T-helper 2 cell treated with Interferon-gamma antibody and Interleukin-4, amounts not matched to agents 5 μg/mL and 100 μg/mL, for 36 hours (primary cell): ENCODE measurements at places on chromosomes 1 and 21.

DNA sequence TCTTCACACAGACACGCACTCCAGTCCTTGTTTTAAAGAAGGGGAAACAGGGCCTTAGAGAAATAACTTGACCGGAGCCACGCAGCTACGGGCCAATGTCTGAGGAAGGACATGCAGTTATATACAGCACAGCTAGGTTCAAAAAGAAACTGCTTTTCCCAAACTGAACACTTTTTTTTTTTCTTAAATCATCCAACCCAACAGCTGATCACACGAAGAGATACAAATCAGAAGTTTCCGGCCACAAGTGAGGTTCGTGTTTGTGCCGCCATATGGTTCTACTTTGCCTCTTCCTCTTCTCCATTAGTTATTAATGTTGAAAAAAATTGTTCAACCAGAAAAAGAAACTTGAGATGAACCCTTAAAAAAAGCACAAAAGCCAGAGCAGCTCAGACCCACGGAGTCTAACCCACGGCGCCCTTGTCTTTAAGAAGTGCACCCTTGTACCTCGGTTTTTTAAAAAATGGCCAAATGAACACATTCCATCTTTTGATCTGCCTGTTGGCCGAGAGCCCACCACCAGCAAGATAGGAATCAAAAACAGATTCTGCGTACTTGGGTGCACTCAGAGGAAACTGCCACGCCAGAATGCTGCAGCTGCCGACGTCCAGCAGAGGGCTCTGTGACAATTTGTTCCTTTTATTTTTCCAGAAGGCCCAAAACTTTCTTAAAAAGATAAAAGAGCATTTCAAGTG, 78.9 kb downstream of the SLC66A1 start:
- peak; percentile 54 for DNase-seq

DNA sequence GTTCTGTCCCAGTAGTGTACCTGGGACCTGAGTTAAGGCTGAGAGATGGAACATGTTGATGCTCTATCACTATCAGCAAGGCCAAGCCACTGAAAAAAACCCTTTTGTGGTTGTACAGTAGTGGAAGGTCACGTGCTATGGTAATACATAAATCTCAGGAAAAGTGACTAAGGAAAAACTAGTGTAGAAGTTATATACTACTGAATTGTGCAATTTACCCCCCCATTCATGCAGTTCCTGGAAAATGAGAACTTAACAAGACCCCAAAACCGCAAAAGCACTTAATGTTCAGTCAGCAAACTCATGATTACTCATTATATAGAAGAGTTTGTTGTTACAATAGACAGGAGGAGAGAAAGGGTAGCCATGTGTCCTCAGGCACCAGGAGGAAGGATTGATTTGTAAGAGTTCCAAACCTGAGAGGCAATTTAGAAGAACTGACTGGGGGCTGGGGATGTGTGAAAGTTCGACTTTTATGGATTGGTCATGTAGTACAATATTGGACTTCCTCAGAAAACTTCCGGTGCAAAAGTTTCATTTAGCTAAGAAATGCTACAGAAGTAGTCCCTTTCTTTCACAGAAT, 91.6 kb downstream of the RGL1 start:
- DNase-seq: no peak

DNA sequence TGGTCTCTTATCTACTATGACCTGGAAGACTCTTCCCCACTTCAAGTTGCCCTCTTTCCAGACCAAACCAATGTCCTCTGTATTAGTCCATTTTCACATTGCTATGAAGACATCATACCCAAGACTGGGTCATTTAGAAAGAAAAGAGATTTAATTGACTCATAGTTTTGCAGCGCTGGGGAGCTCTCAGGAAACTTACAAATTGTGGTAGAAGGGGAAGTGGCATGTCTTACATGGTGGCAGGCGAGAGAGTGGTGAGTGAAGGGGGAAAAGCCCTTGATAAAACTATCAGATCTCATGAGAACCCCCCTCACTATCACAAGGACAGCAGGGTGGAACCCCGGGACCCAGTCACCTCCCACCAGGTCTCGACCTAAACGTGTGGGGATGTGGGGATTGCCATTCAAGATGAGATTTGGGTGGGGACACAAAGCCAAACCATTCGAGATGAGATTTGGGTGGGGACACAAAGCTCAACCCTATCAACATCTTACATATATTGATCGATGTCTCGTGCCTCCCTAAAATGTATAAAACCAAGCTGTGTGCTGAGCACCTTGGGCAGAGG, 14.2 kb upstream of the AGPAT3 start:
- DNase-seq: no peak

GRCh38 chr1:184193451-184193850, 141.9 kb downstream of the TSEN15 start:
- DNase-seq: no peak

GRCh38 chr1:167627865-167628641, 2.0 kb upstream of the RCSD1 start:
- DNase-seq: peak; percentile 86

GRCh38 chr21:34857874-34858273, 189.1 kb downstream of the CLIC6 start:
- no peak for DNase-seq

DNA sequence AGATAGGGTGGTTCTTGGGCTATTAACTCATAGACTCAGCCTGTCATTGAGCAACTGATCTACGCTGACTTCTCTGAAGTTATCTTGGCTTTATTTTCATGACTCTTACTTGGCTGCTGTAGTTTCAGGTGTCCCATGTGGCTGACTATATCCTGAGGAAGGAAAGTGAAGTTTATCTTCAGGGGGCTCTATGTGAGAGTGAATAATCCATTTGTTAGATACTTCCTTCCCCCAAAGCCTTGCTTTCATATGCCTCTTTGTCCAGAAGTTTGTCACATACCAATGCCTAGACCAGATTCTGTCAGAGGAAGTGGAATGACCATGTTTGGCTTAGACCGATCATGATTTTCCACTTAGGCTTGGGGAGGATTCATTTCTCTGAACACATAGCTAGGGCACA, 27.9 kb upstream of the C1orf87 start:
- DNase-seq: no peak

GRCh38 chr1:166039436-166040201, 127.2 kb downstream of the FAM78B start:
- DNase-seq: no peak

DNA sequence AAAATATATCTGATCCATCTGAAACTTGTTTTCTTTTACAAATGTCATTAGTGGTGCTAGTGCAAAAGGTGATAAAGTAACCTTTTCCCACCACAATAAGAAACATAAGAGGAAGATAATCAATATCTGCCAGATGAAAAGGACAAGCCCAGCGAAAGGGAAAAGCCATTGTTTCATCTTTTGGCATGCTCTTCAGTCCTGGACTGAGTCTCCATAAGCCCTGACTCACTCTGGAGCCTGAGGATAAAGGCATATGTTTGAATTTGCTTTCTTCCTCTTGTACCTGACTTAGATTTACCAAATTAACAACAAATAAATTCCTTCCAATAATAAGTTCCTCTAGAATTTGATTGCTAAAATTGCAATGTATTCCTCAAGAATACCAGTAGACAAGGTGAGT, 13.6 kb downstream of the DNAJC11 start:
- DNase-seq: no peak

- DNase-seq: peak; percentile 70
Observed at GRCh38 chr1:12618965-12619791, 1.2 kb upstream of the DHRS3 start.

DNA sequence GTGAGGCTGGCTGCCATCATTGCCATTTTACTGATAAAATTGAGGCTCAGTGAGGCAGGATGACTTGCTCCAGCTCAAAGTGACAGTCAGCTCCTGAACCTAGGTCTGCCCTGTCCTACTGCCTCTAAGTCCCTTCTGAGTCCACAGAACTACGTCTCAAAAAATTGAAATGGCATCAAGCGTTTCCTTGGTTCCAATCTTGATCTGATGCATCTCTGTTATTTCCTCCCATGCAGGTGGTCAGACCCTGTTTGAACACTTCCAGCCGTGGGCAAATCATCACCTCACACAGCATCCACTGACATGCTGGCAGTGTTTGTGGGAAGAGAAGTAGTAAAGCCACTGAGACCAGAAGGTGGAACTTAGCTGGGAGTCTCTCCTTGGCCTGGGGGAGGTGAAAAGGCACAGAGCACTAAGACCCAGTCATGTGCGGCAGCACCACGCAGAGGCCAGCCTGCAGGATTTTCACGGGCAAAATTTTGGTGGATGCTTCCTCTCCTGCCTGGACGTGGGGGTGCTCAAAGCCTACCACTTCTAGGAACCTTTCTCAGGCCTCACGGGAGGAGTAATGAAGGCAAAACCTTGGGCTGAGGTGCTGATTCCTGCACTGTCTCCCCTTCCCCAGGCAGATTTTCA, 7.8 kb upstream of the CPLANE2 start:
- no peak for DNase-seq

- no peak for DNase-seq
Observed at GRCh38 chr1:17567582-17567981, 28.1 kb downstream of the ARHGEF10L start.

- no peak for DNase-seq
Observed at GRCh38 chr1:164759144-164759920, 200.3 kb downstream of the PBX1 start.

DNA sequence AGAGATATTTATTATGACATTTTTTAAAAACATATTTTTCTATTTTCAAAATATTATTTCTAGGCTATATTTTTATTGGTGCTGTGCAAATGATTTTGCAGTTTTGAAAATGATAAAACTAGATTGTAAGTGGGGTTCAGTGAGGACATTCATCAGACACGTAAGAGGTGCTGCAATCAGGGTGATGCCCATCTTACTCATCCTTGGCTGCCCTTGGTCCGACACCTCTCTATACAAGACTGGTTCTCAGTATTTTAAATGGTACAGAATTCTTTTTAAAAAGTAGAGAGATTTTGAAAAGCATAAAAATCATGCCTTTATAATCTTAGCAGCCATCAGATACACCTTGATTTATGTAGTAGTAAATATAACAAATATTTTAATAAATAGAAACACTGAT, 24.0 kb downstream of the HENMT1 start:
- no peak for DNase-seq

GRCh38 chr1:148315071-148315811, 163.2 kb upstream of the NBPF11 start:
- DNase-seq: no peak
